ENCODE measurements at places on chromosomes 3 and 15.

DNA sequence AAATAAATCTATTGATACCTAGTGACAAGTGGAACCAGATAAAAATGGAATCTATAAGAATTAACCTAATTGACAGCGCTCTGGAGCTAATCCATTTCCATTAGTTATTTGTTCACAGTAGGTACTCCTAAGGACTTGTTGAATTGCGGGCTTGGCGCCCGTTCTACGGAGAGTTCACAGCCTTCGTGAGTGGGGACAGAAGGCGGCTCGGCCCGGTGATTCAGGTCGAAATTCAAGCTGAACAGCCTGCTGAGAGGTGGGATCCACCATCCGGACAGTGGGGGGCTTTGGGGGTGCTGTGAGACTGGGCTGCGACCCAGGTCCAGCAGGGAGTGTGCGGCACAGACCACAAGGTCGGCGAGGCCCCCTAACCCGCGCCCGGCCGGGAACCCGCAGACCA lies 779 bp upstream of the CTNNB1 start:
- DNase-seq = peak; percentile 23

DNA sequence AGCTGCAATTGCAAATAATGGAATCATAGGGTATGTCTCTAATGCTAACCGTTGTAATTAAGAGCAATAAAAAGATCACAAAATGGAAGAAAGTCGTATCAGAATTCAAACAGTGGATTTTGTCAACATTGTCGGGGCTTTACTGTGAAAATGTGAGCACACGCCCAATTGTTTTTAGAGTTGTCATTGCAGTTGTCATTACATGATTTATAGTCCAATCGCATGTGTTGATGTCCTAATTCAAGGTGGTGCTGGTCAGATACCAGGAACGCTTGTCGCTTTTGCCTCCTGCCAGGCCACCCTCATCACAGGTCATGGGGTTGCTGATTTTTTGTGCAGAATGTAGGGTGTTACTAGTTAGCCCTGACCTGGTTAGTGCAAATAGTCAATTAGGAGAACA lies 16.2 kb downstream of the TRPM1 start:
- DNase-seq = no peak

DNA sequence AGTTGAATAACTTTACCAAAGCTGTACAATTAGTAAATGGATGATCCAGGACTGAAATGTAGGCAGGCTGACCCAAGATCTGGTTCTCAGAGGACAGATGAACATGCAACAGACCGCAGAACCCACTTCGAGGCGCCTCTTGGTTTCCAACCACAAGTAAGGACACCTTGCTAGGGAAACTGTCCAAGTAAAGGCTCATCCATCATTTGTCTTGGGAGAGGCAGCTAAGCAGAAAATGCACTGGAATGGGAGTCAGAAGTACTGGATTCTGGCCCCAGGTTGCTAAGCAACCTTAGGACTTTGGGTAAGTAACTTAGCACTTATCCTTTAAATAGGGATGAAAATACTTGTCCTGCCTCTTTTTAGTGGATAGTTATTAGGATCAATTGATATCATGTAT lies 366.3 kb upstream of the LRRC3B start:
- DNase-seq = no peak

- DNase-seq = no peak
These were observed 533 bp downstream of the RYK start for GRCh38 chr3:134249935-134250716.

DNA sequence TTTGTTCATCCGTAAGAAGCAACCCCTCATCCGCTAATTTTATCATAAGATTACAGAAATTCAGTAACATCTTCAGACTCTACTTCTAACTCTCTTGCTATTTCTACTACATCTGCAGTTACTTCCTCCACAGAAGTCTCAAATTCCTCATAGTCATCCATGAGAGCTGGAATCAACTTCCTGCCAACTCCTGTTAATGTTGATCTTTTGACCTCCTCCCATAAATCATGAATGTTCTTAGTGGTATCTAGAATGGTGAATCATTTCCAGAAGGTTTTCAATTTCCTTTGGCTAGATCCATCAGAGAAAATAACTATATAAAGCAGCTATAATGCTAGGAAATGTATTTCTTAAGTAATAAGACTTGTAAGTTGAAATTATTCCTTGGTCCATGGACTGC lies 115.1 kb downstream of the TAFA4 start:
- no peak for DNase-seq

GRCh38 chr3:28467414-28467813 lies 118.8 kb upstream of the AZI2 start:
- no peak for DNase-seq
